ENCODE measurements at places on chromosomes 2 and 18.

DNA sequence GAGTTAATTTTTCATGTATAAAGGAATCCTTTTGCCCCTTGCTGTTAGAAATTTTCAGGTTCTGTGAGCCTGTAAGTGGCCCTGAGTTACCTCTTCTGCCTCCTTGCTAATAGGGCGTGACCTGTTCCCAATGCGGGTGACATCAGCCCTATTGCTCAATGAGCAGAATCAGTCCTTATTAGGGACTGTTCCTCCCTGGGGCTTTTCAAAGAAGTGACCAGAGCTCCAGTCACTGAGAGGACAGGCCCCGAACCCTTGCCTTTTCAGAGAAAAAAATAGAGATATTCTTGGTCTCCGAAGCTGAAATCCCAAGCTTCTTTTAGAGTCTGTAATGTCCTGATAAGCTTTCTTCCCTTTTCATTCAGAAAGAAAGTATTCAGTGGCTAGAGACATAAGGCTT lies 8.2 kb upstream of the APOB start:
- no peak for DNase-seq

GRCh38 chr2:150866431-150866830 lies 379.0 kb upstream of the RND3 start:
- no peak for DNase-seq

DNA sequence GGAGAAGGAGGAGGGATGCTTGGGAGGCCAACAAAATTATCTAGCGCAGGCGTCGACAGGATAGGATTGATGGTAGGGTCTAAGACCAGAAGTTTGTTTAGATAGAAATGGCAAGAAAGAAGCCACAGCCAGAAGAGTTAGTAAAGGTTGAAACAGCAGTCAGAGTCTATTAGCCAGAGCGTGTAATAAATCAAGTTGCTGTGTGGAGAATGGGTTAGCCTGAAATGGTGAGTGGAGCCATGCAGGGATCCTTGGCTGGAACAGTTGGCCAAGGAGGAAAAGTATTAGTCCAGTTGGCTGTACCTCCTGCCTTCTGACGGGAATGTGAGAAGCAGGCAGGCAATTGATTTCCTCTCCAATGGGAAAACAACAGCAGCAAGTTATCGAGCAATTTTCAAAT lies 190.7 kb upstream of the CCDC68 start:
- no peak for DNase-seq

GRCh38 chr18:77208964-77209363 lies 40.7 kb upstream of the GALR1 start:
- DNase-seq = no peak

GRCh38 chr2:46306988-46307655 lies 9.9 kb downstream of the EPAS1 start:
- no peak for DNase-seq

GRCh38 chr2:18803141-18803939 lies 214.0 kb upstream of the NT5C1B start:
- DNase-seq = no peak

DNA sequence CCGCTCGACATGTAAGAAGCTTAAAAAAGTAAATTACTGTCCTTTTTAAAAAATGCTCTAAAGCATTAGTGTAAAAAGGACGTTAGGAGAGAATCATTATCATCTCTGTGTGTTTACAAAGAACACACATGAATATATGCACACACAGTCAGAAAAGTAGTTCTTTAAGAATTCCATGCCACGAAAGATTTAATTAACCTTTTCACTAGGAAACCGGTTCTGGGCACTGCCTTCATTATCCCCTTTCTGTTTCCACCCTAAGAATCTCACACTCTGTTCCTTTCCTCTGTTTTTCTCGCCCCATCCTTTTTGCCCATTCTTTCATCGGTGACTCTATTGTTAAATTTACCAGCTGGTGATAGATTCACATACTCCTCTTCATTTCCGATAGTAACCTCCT lies 338.6 kb downstream of the DCC start:
- no peak for DNase-seq

DNA sequence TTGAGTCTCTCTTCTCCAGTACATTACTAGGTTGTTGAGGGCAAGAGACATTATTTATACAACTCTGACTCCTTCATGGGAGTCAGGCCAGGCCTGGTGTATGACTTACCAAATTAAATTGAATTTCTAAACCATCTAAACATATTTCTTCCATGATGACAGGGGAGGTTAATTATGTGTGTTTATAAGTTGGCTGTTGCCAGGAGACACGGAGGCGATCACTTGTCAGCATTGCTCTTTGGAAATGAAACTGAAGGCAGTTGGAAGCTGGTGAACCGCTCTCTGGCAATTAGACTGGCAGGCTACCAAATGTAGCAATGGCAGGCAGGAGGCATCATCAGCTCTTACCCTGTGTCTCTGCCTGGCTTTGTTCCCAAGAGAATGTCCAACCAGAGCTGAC lies 241.4 kb downstream of the KCNS3 start:
- DNase-seq = no peak

DNA sequence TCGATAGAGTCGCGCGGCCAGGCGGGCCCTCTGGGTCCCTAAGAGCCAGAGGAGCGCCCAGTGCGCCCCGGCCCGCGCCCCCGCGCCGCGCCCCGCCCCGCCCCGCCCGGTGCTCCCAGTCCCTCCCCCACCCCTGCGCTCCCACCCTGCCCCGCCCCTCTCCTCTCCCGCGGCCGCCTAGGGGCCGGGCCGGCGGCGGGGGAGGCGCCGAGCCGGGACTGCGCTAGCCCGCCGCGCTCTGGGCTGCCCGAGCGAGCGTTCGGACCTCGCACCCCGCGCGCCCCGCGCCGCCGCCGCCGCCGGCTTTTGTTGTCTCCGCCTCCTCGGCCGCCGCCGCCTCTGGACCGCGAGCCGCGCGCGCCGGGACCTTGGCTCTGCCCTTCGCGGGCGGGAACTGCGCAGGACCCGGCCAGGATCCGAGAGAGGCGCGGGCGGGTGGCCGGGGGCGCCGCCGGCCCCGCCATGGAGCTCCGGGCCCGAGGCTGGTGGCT lies at the start of gene GPC1:
GPC1 (plus strand) TSS at position 207 of the 491 bp plus-strand sequence; CDS start at position 463, 256 bp downstream.
- peak; percentile 49 for DNase-seq

GRCh38 chr18:424071-424661 lies 76.3 kb downstream of the COLEC12 start:
- no peak for DNase-seq

DNA sequence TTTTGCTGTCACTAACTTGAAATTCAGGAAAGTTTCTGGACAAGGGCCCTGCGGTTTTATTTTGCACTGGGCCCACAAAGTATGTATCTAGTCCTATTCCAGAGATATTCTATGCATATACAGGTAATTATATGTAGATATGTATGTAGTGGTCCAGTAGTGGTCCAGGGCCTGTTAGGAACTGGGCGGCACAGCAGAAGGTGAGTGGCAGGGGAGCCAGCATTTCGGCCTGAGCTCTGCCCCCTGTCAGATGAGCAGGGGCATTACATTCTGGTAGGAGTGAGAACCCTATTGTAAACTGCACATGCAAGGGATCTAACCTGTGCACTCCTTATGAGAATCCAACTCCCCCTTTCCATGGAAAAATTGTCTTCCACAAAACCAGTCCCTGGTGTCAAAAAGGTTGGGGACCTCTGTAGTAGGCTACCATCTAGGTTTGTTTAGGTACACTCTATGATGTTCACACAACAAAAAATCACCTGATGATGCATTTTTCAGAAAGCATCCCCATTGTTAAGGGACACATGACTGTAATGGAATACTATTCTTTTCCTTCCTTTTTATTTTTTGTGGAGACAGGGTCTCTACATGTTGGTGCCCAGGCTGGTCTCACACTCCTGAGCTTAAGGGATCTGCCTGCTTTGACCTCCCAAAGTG lies 2.8 kb upstream of the PPP4R3B start:
- peak; percentile 2 for DNase-seq

GRCh38 chr18:49817947-49818346 lies 4.6 kb upstream of the ACAA2 start:
- no peak for DNase-seq

GRCh38 chr2:71210292-71210691 lies 16.6 kb downstream of the PAIP2B start:
- DNase-seq = no peak
